T-helper 1 cell (primary cell): ENCODE measurements at places on chromosomes 7 and 10.

DNA sequence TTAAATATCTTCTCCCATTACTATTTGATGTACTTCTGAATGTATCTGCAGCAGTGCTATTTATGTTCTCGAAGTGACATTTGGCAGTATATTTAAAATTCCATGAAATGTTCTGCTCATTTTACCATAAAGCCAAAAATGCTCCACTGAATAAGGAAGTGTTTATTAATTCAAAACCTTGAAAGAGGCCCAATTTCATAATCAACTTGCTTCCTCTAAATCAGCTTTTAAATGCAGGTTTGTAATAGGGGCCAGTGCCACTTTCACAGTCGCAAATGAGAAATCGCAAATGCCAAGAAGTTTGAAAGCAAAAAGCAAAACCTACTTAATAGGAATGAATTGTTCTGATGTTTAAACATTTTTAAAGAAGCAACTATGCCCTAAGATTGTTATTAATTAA, 11.4 kb downstream of the NHLRC2 start:
- no peak for DNase-seq

- DNase-seq = no peak
Measured at GRCh38 chr10:99888622-99889021, 106.2 kb downstream of the ABCC2 start.

DNA sequence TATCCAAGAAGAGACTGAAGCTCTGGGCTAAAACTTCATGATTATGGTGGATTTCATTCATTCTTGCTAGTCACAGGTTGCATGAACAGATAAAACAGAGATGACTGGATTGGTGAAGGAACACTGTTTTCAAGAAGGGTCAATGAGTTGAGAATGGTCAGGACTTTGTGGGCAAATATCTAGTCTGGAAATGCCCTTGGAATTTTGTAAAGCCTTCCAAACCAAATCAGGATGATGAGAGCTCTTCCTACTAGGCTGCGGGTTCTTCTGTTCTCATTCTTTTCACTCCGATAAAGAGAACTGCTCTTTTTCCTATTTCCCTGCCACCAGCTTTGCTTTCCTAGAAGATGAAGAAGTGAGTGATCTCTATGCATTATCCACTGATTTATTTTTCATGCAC, 171.4 kb downstream of the ARID5B start:
- DNase-seq = no peak

- DNase-seq = no peak
Measured at GRCh38 chr7:98352621-98353020, 48.3 kb downstream of the BAIAP2L1 start.

- no peak for DNase-seq
Measured at GRCh38 chr7:140330128-140330527, 68.2 kb downstream of the SLC37A3 start.

DNA sequence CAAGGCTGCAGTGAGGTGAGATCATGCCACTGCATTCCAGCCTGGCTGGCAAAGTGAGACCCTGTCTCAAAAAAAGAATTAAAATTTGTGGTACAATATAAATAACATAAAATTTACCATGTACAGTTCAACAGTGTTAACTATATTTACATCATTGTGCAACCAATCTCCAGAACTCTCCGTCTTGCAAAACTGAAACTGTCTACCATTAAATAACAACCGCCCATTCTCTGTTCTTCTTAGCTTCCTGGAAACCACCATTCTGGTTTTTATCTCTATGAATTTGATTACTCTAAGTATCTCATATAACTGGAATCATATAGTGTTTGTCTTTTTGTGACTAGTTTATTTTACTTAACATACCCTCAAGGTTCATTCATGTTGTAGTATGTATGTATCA, 167.6 kb downstream of the AUTS2 start:
- peak; percentile 9 for DNase-seq

DNA sequence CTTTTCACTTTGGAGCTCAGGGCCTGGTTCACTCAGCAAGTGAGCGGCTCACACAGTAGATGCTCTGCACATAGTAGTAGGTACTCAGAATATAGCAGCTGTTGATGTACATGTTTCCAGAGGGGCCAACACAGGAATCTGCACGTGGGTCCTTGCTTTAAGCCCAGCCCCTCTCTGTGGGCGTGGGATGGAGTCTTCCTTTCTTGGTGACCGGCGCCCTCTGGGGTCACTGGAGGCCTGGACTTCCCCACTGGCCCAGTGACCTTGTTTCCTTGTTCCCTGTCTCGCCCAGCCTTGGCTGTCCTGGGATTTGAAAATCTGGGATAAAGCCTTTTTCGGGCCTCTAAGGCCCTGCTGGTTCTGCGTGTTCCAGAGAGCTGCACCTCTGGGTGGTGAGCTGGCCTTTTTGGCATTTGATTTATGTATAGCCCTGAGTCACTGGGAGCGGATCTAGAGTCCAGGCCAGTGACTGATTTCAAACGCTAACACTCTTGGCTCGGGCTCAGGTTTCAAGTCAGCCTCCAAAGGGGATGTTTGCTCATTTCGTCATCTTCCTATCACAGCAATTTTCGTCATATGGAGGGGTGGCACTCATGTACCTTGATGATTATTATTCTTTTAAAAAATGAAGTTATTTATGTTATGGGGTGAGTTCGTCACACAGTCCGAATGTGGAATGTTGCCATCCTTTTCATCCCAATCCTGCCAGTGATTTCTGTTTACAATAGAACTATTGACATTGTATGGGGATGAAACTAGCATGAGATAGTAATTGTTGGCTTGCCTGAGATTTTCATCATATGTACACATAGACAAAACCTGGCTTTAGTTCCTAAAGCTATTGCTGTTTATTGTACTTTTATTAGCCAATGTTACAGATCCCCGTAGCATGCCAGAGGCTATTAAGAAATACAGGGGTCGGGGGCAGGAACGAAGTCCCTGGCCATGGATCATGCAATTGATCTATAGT, 65.5 kb downstream of the CUX1 start:
- DNase-seq = no peak

DNA sequence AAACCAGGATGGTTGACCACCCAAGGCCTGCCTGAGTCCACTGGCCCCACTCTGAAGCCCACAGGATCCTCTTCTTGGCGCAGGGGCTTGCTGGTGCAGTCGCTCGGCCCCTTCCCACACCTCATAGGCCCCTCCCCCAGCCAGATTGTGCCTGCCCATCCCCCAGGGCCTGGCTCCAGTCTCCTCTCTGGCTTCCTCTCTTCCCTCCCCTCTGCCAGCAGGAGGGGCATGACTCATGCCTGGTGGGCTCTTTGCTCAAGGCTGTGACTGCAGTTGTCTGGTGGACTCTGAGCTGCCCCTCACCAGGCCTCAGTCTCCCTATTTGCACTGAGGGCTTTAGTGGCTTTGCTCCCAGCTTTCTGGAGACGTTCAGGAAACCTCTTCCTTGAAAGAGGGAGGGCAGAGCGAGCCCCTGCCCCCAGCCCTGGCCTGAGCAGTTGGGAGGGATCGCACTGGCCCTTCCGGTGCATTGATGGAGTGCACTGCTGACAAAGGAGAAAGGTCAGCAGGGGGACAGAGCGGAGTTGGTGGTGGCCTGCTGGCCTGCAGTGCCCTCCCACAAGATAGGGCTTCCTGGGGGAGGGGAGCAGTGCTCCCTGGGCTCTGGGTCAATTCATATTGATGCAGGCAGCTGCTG, 60.7 kb downstream of the ZMIZ1 start:
- DNase-seq = no peak

GRCh38 chr7:1421020-1421790, 38.1 kb downstream of the MICALL2 start:
- DNase-seq = no peak
